ENCODE measurements at places on chromosomes 3 and 15. TPM values are rescaled to one million over a fixed set of nuclear protein-coding genes. Genes with fewer than 3 reads are reported as not detected.

GRCh38 chr3:195042743-195043606 is 228.0 kb downstream of the XXYLT1 start:
- no peak for DNase-seq

DNA sequence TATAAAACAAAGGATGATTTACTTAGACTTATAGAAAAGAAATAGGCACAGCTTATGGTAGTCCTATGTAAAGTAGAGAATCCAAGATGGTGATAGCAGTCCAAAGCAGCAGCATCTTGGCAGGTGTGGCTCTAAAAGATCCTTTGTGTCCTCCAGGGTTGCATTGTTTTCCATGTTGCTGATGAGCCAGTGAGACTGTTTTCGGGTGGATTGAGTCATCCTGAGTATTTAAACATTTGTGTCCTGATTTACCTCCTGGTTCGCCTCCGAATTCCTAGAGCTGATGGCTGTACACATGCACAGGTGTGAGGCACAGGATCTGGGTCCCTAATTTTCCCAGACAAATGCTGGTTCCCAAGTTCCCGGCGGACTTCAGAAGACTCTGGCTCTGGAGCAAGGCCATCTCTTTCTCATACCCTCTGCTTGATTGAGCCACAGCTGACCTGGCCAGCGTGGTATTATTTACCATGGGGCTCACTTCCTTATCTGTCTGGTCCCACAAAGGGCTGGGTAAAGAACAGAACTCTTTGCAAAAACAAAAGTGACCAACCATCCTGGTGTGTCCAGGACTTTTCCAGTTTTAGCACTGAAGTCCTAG is 51.0 kb downstream of the ARNT2 start:
- no peak for DNase-seq

DNA sequence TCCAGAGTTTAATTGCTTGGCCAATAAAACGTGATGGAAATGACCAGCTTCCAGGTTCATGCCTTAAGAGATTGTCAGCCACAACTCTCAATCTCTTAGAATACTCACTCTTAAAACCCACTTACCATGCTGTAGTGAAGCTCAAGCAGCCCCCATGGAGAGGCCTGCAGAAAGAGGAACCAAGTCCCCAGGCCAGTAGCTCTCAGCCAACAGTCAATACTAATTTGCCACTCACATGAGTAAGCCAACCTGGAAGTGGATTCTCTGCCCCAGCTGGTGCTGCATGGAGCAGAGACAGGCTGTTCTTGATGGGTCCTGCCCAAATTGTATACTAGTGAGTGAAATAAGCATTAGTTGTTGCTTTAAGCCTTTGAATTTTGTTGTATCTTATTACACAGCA is 155.9 kb downstream of the OXSM start:
- DNase-seq: no peak

GRCh38 chr3:72964633-72965032 is 32.0 kb upstream of the PPP4R2 start:
- DNase-seq: no peak

DNA sequence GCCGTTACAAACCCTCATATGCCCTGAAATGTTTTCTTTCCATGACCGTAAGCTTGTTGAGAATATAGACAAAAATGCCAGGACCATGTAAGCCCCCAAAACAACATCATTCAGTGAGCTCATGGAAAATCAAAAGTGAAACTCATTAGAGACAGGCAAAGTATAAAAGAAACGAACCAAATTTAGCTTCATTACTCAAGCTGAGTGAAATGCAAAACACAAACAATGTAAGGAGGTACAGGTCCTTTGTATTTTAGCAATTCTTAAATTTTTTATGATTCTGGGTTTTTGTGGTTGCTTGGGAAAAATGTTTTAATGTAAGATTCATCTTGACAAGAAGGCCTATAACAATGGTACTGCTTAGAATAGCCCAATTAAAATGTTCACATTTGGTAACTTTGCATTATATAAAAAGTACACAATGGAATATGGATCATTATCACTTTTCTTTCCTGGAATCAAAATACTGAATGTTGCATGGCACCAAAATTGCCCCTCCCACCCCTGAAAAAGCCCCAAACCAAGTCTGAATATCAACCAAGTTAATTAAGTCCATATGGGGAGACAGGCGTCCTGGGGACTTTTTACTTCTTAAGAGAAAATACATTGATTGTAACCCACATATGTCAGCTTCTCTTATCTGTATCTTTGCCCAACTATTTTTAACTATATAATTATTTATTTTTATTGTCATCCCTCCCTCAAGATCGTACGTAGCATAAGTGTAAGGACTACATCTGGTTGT is 247.7 kb upstream of the CDIN1 start:
- no peak for DNase-seq

- no peak for DNase-seq
These were observed 53.0 kb downstream of the TMEM45A start for GRCh38 chr3:100545371-100545770.

- DNase-seq: no peak
These were observed 2.7 kb upstream of the LZTFL1 start for GRCh38 chr3:45844616-45845015.

- DNase-seq: no peak
These were observed 111.7 kb upstream of the NR2F2 start for GRCh38 chr15:96218623-96219455.

The ECE2 gene
- polyA plus RNA-seq: not detected

The PEX11A gene
- 18.5 TPM for polyA plus RNA-seq
